ENCODE measurements at places on chromosomes 7 and 10.

GRCh38 chr7:105322655-105323277, 66.0 kb downstream of the SRPK2 start:
- no peak for DNase-seq

DNA sequence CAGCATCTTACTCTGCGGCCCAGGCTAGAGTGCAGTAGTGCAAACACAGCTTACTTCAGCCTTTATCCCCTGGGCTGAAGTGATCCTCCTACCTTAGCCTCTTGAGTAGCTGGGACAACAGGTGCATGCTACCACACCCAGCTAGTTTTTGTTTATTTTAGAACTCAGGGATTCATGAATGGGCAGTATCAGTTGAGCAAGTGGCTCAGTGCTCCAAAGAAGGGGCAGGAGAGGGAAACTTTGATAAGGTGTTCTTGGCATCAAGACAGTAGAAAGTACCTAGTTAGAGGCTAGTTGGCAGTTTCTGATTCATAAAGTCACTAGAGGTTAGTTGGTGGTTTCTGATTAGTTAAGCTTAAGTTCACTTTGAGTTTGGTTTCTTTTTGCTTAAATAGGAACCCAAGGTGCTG, 18.4 kb downstream of the TRIM24 start:
- DNase-seq = no peak

- DNase-seq = peak; percentile 58
These were observed 28.4 kb upstream of the CDHR3 start for GRCh38 chr7:105934572-105935185.

DNA sequence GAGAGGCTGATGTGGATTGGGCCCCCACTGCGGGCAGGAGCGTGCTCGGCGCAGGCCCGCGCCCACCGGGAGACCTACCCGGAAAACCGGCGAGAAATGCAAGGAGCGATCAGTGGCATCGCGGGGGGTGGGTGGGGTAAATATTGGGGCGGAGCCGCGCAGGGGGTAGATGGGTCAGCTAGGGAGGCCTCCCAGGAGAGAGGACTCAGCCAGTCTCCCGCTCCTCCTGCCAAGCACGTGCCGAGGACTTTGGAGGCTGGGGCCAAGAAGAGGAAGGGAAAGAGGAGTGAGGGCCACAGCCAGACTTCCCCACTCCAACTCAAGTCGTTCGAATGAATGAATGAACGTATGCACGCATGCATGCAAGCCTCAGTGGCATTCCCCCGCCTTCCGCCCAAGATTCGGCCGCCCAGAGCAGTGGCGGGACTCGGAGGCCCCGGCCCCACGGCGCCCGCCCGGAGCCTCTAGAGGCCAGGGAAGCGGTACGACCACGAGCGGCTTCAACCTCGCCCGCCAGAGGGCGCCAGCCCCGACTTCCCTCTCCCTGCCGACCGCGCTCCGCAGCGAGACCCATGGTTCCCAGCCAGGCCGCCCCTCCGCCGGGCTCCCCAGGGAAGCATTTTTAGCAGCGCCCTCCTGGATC, 3.6 kb downstream of the NPM3 start:
- DNase-seq = peak; percentile 95

- DNase-seq = no peak
These were observed 30.9 kb upstream of the ITGB8 start for GRCh38 chr7:20299647-20300312.

DNA sequence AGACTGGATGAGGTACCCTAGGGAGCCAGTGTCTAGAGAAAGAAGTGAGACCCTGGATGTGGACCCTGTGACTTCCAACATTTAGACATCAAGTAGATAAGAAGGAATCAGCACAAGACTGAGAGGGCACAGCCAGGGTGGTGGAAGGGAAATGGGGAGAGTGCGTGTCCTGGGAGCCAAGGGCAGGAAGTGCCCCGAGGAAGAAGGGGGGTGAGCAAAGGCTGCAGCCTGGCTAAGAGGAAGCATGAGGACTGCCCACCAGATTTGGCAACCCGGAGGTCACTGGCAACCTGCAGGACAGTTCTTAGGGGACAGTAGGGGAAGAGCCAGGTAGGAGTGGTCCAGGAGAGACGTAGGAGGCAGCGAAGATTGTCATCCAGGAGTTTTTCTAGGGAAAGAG, 14.8 kb downstream of the COL13A1 start:
- DNase-seq = no peak

- DNase-seq = no peak
These were observed 11.8 kb downstream of the CALML3 start for GRCh38 chr10:5536486-5537081.

GRCh38 chr10:35194471-35194870, 67.8 kb downstream of the CREM start:
- no peak for DNase-seq

DNA sequence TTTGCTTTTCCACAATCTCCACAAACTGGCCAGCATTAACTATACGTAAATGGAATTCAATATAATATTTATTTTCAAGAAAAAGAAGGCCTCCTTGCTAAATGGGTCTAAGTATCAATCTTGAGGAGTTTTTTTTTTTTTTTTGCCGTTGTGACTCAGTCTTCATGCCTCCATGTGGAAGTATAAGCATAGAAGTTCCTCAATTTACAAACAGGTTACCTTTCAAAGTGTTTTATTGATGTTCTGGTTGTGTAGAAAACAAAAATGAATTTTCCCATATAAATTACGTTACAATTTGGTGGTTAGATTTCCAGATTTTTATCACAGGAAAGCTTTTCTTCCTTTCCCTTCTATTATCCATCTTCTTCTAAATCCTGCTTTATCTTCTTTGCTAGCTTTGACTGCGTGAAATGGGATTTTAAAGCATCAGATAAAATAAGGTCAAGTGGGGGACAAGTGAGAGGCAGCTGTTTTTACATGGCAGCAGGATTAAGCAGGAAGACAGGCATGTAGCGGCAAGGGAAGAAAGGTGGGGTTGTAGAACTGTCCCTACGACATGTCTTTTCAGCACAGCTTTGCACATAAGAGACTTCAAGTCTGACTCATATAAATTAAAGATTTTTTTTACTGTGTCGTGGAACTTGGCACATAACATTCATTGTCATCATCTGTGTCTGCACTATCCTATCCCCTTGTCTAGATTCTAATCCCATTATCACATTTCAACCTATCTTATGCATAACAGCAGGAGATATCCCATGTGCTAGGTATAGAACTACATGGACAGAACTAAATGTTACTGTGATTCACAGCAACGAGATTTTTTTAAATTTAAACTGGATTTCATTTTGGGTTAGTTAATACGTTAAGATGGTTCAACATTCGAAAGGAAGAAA, 135.3 kb upstream of the FAM3C start:
- no peak for DNase-seq

GRCh38 chr7:137454767-137455166, 111.2 kb upstream of the PTN start:
- DNase-seq = no peak

DNA sequence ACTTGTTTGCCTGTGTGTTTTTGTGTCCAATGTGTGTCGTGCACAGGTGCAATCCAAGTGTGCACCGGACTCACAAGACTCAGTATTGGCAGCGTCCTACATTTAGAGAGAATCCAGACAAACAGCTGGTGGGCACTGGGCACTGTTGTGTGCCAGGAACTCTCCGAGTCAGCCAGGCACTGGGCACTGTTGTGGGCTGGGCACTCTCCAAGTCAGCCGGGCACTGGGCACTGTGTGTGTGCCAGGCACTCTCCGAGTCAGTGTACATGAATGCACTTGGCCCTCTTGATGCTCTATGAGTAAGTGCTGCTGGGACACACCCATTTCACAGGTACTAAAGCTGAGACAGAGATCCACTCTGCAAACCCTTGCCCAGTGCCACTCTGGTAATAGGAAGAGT, 303.5 kb downstream of the PTPRN2 start:
- DNase-seq = no peak

- DNase-seq = no peak
These were observed 70.4 kb downstream of the FAM185A start for GRCh38 chr7:102819151-102819550.

- no peak for DNase-seq
These were observed 185.4 kb downstream of the TPK1 start for GRCh38 chr7:144650439-144650838.

DNA sequence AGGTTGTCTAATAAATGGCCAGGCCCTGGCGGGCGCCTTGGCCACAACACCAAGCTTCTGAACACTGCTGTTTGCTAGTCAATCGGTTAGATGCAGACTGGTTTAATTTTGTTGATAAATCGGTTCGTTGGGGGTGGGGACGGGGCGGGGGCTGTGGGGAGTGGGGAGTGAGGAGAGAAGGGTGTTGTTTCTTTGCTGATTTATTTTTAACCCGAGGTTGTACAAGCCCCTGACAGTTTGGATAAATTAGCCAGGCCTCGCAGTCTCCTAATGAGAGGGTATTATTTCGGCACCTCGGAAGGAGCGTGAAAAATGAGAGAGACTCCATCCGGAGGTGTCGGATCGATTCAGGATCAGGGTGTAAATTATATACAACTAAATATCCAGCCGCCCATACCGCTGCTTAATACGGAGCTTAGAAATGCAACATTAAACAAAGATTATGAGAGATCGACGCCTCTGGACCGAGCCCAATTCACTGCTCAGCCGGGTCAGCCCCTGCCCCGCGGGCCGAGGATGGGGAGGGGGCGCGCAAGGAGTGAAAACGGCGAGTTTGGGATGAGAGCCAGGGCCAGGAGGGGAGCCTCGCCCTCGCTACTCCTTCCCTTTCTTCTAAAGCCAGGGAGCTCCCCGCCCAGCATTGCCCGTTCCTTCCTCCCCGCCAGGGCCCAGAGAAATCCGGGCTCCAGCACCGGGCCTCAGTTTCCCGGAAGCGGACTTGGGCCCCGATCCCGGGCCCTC, 8.0 kb downstream of the UNCX start:
- DNase-seq = peak; percentile 44

- no peak for DNase-seq
These were observed 449 bp downstream of the NUDT5 start for GRCh38 chr10:12195281-12195602.

DNA sequence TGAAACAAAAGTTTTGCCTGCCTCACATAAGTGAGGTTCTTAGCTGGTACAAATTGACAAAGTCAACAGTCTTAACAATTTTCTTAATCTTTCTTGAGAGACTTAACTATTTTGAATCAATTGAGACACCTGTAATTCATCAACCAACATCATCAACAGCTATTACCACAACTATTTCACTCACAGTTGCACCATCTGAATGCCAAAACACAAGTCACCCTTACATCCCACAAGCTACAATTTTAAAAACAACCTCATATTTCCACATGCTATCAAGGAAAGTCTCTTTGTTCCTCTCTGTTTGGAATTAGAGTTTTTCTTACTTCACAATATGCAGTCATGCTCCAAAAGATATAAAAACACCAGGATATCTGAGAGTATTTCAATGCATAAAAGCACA, 4.9 kb downstream of the SMURF1 start:
- DNase-seq = no peak

- no peak for DNase-seq
These were observed 225.8 kb downstream of the MAD1L1 start for GRCh38 chr7:2006921-2007381.

GRCh38 chr10:27341001-27341400, 100.4 kb upstream of the ACBD5 start:
- DNase-seq = no peak

DNA sequence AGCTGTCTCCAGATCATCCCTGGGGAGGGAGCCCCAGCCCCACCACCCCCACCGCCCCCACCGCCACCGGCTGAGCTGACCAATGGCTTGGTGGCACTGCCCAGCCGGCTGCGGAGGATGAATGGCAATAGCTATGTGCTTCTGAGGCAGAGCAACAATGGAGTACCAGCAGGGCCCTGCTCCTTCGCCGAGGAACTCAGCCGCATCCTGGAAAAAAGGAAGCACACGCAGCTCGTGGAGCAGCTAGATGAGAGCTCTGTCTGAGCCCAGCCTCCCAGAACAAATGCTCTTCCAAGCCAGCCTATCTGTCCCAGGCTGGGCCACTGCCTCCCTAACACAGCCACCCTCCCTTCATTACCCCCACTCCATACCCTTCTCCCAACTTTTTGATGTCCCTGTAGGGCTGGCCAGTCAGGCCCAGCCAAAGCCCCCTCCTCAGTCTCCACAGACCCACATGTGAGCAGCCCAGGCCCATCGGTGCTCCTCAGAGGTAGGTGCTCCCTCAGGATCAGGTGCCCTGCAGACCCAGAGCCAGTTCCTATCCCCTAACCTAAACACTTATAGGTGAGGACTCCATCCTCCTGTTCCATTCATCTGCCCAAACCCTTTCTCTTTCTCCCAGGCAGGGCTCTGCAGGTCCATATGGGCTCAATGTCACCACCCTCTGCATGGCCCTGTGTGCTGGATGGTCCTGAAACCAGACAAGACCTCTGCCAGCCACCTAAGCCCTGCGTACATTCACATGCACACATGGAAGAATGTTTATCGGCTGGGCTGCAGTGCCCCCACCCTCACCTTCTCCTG, 3.2 kb downstream of the MRPL43 start:
- no peak for DNase-seq

DNA sequence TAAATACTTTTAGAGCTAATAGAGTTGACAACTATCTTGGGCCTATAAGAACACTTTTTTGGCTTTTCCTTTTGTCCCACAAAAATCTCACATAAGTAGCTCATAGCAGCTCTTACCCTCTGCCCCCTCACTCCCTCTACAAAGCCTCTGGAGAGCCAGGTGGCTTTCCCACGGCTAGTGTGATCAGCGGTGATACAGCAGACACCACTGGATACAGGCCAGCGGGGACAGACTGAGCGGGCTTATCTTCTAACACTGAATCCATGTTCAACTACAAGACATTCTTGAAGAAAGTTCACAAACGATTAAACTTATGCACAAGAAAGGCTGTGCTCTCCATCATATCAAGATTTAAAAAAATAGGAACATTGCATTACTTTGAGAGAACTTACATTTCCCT, 377.2 kb downstream of the PARD3 start:
- no peak for DNase-seq

GRCh38 chr10:74432841-74433594, 282.0 kb downstream of the ADK start:
- DNase-seq = no peak

DNA sequence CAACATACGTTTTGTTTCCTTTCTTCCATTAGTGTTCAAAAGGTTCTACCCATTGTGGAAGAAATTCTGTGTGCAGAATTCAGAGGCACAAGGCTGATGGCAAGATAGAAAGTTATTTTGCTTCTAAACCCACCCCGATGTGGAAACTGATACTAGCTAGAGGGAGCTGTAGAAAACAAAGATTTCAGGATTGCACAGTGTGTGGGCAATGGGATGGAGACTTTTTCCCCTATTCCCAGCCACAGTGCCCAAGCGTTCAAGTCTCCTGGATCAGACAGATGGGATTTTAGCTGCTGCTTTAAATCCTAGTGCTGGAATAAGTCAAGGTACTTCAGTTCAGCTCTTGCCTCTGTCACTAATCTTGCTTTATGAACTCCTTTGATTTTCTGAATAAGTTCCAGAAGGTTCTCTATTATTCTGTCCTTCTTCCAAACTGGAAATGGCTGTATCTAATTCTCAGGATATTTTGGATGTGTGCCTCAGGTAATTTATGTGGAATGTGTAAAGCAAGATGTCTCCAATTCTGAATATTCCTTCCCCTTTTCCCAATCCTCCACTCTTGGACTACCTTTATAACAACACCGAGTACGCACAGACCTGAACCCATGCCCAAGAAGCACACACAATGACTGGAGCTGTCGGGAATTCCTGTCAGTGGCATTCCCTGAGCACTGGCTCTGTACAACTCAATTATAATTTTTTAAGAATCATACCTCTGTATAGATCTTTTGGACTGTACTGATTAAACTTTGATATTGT, 473.0 kb downstream of the PLXDC2 start:
- no peak for DNase-seq

- peak; percentile 96 for DNase-seq
These were observed 23.9 kb downstream of the TNS3 start for GRCh38 chr7:47557694-47558670.

Measured in ELF-1 (cell line).